ENCODE measurements at places on chromosomes 7 and 10. TPM values are rescaled to one million over a fixed set of nuclear protein-coding genes. Genes with fewer than 3 reads are reported as not detected.

The CDK1 gene
- 3.9 TPM for total RNA-seq

The NFE2L3 gene
- 8.7 TPM for total RNA-seq

The ALOX5 gene
- 25.8 TPM for total RNA-seq

The SPDYE6 gene
- total RNA-seq, result not detected

The SYNPO2L gene
- total RNA-seq, result 0.49 TPM

The SLC29A4 gene
- 6.0 TPM for total RNA-seq

The ATRNL1 gene
- total RNA-seq, result 2.7 TPM

The TUBAL3 gene
- total RNA-seq, result 0.49 TPM

The TCAF2 gene
- 8.9 TPM for total RNA-seq

The PLXDC2 gene
- total RNA-seq, result 92.0 TPM

The TMEM176A gene
- total RNA-seq, result 246 TPM

The NPC1L1 gene
- 61.3 TPM for total RNA-seq

The VWDE gene
- total RNA-seq, result 1.7 TPM

The FRMPD2 gene
- total RNA-seq, result 0.23 TPM

The POLR1F gene
- total RNA-seq, result 7.3 TPM

The HOXA10 gene
- 0.12 TPM for total RNA-seq

GRCh38 chr7:38880035-38880434 lies 29.0 kb downstream of the VPS41 start:
- DNase-seq, result no peak

GRCh38 chr7:151687523-151688235 lies 168.0 kb upstream of the RHEB start:
- DNase-seq, result peak; percentile 83

DNA sequence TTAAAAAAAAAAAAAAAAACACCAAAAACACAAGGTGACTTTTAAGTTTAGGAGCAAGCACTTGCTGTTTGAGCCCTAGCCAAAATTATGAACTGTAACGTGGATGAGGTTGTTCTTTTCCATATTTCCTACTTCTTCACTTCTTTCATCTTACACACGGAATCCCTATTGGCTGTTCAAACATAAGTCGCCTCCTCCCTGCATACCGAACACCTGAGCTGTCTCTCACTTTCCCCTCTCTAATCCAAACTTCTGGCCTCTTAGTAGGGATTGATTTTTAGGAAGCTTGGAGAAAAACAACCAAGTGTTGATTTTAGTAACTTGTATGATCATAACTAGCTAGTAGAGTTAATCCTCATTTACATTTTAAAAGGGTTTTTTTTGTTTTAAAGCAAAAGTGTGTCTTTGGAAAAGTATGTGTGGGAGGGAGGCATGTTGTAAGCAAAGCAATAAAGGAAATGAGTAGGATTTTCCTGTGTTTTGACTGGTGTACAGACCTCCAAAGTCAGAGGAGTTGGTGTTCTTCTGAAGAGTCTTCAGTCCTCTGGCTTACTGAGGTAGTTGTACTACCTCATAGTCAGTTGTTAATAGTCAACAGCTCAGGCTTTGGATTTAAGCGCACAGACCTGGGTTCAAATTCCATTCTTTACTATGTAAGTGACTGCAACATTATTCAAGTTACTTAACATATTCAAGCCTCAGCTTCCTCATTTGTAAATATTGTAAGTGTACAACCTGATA lies 39.3 kb downstream of the RABGEF1 start:
- no peak for DNase-seq

DNA sequence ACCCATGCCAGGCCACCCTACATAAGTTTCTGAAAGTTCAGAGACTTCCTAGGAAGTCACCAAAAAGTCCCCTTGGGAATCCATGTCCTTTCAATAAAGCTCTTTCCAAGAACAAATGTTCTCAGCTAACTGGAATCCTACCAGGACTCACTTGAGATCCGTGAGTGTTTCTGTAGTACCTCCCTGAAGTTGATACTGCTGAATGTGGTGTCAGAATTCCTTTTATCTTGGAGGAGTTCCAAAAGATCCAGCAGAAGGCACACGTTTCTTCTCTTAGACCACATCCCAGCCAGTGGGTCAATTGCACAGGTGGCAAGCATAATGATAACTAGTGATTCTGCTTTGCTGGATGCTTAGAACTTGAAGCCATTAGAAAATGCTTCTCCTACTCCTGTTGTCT lies 689.7 kb upstream of the IGFBP3 start:
- no peak for DNase-seq

DNA sequence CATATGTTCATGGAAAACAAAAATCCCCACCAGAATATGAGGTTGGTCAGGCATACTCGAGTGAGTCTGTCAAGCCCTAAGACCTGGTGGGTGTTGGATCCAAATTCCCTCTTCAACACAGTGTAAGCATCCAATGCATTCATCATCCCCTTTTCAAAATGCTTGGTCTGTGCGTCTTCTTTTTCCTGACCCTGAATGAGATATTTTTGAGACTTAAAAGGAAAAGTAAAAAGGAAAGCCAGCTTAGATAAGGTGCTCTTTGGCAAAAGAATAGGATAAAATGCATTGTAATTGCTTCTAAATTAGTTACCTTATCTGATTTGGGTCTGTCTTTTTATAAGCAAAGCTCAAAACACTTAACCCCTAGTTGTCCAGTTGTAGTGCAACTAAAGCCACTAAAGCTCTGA lies 331.5 kb downstream of the PTEN start:
- DNase-seq, result no peak

- DNase-seq, result no peak
Measured at GRCh38 chr10:122182308-122182707, 88.8 kb upstream of the BTBD16 start.

DNA sequence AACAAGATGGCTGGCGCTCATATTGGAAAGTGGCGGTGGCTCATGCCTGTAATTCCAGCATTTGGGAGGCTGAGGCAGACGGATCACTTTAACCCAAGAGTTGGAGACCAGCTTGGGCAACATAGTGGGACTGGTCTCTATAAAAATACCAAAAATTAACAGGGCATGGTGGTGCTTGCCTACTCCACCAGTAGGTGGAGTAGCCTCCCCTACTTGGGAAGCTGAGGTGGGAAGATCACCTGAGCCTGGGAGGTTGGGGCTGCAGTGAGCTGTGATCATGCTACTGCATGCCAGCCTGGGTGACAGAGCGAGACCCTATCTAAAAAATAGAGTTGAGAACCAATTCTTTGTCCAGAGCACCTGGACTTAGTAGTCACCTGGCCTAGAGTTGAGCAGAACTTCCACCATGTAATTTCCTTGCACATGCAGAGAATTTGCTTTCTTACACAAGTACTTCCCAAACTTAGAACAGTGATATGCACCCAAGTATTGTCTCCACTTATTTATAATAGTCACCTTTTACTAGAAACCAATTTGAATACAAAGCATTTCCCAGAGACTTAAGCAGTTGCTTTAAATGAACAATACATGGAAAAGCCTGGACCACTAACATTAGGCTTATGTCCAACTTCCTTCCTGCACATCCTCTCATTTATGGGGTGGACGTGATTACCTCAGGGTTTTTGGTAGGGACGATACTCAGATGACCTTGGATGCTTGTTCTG lies 15.9 kb downstream of the LAMB4 start:
- no peak for DNase-seq

DNA sequence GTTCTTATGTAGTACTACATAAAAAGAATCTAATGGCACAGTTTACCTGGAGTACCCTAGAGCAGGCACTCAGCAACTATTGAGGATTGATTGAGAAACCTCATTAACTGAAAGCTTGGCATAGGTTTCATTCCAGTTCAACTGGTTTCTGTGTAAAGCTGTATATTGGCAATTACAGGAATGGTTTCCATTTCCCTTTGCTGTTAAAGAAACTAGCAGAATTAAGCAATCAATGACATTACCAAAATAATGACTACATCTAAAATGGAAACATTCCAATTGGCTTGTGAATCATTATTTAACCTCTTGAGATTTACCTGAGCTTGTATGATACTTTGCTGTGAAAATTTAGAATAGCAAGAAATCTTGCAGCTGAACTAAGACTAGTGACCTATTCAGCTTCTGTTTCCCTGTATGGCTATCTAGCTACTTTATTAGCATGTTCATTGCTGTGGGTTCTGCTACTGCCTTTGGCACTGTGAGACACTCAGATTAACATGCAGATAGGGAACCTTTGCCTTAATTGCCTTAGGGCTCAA lies 33.5 kb upstream of the CADPS2 start:
- DNase-seq, result no peak

GRCh38 chr10:23067337-23067736 lies 28.0 kb upstream of the MSRB2 start:
- DNase-seq, result no peak

DNA sequence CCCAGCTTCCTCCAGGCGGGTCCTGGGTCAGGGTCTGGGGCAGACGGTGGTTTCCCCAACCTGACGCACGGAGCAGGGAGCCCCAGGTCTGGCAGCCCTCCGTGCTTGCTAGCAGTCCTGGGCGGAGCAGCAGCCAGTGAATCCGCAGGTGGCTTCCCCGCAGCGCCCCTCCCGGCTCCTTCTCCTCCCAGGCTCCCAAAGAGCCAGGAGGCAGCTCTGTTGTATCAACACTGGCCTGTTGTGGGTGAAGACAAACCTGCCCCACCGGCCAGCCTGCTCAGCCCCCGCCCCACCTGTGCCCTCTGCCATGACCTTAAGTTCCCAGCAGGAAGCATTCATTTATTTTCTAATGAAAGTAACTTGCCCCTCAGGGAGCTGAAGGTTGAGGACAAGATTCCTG lies 24.0 kb upstream of the TMEM213 start:
- DNase-seq, result no peak

DNA sequence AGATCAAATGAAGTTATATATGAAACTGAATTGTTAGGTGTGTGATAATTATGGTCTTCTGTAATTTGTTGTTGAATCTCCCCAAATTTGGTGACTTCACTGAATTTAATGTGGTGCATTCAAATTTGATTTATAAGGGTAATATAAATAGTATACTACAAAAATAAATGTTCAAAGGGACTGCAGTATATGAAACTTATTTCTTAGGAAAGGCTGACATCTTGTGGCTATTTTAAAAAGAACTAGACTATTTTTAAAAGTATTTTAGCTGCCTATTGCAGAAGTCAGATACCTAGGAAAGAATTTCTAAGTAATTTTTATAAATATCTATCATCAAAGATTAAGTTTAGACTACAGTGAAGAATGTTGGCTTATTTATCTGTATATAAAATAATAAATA lies 36.6 kb downstream of the ATRNL1 start:
- DNase-seq, result no peak

DNA sequence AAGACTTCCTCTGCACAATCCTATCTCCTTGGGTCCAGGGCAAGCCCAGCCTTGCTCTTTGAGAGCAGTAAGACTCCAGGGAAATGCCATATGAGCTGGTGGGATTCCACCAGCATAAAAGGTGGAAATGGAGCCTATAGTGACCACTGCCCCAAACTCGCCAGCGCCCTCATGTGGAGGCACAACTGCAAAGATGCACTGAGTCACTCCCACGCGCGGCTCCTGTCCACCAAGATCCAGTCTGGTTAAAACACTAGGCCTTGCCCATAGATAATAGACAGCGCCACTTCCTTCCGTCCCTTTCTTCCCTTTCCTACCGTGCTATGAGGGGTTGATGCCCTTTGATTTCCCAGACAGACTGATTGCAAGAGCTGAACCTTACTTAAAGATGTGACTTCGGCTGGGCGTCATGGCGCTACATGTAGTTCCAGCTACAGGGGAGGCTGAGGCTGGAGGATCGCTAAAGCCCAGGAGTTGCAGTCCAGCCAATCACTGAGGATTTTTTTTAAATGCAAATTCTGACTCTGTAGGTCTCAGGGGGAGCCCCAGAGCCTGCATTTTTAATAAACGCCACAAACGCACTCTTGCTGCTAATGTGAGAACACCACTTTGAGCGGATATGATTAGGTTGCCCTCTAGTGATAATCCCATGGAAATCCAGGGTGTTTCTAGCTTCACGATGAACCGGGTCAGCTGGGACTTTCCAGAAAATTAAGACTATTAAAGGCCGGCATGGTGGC lies 136.5 kb downstream of the EPC1 start:
- no peak for DNase-seq

GRCh38 chr10:97676770-97677581 lies 10.1 kb downstream of the AVPI1 start:
- no peak for DNase-seq

- DNase-seq, result no peak
Measured at GRCh38 chr7:97680622-97681021, 51.3 kb upstream of the TAC1 start.

GRCh38 chr10:34121125-34121753 lies 693.9 kb downstream of the PARD3 start:
- peak; percentile 52 for DNase-seq

GRCh38 chr7:154387252-154387651 lies 335.1 kb downstream of the DPP6 start:
- DNase-seq, result no peak

DNA sequence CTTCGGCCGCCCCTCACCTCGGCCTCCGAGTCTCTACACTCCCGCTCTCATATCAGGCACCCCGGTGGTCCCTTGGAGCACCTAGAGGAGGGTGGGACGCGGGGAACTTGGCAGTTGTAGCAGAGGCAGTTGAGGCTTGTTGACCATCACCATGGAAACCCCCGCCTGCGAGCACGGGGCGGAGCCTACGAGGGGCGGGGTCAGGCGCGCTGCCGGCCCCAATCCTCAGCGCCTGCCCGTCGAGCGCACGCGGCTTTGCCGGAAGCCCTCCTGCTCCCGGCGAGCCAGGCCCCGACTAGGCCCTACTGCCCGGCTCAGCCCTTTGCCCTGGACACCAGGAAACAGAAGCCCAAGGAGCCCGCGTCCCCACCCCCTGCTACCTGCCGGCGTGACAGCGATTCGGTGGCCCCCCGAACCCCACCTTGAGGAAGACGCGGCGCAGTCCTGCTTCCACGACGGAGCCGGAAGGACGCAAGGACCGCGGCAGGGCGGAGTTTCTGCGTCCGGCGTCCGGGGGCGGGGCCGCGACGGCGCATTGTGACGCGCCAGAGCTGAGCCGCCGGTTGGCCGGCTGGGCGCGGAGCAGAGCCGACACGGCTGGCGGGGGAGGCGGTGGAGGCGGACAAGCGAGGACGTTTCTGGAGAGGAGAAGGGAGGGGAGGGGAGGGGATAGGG lies at the start of gene HNRNPF:
TSS of gene HNRNPF (minus strand) at position 477 of the 675 bp plus-strand sequence. CDS start 21,302 bp downstream, outside the sequence.
- DNase-seq, result peak; percentile 95

DNA sequence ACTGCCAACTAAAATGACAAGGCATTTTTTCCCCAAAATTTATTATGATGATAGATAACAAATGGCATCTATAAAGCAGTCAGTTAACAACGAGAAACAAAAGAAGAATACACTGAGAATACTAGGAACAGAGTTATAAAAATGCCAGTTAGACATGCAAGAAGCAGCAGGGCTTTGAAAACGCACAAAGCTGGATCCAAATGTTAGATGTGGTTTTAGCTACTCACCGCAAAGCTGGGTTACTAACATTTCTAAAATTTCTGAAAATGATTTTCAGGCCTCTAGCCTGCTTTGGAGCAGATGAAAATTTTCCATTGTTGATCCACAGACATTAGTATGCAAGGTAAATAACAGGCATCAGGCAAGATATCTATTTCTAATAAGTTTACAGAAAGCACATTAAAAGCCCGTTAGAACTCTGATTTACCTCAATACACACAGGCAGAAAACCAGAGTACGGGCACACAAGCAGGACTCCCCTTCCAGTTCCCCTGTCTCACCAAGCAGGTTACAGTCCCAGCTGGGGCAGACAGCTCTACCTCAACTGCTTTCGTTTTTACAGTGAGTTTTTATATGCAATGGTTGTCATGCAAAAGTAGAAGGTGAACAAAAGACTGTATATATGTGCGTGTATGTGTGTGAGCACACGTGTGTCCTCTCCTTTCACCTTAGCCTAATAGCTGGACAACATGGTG lies 37.9 kb downstream of the GLI3 start:
- DNase-seq, result no peak

Measured in mucosa of gallbladder (tissue), 1 donor.